Gastrocnemius medialis (tissue), 4 donors: ENCODE measurements at places on chromosomes 4 and X. TPM values are rescaled to one million over a fixed set of nuclear protein-coding genes. Genes with fewer than 3 reads are reported as not detected.

Gene CCNA2
- 0.60 TPM for total RNA-seq

Gene STBD1
- total RNA-seq, result 57.5 TPM

Gene ADH1A
- 2.0 TPM for total RNA-seq

Gene TMPRSS11D
- total RNA-seq, result not detected

Gene ARMCX1
- total RNA-seq, result 11.6 TPM

Gene LRIT3
- total RNA-seq, result 0.15 TPM

Gene RHOXF1
- total RNA-seq, result not detected

Gene PCDH19
- total RNA-seq, result 0.67 TPM

Gene RHOXF2B
- total RNA-seq, result not detected

Gene SEC24B
- total RNA-seq, result 29.6 TPM
